ENCODE measurements at places on chromosomes 16 and 17.

DNA sequence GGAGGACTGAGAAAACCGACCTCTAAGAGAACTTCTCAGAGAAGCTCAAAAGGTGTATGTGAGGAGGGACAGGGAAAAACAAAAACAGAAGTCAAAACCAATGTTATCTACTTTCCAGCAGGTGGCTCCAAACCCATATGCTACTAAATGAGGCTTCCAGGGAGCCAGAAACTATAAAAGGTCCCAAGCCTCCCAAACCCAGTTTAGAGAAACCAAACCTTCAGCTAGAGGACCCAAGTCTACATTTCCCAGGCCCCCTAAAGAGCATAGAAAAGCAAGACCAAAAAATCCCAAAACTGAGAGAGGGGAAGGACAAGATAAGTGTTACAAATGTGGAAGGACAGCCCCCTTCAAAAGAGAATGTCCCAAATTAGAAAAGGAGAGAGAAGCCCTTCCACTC, 3.7 kb downstream of the HPR start:
- DNase-seq = no peak
- H3K27ac ChIP-seq = no peak overlapping the region
- H3K27me3 ChIP-seq = no peaks in the 10 kb centered on the region

GRCh38 chr16:58536278-58536677, 21.0 kb downstream of the SETD6 start:
- no peak overlapping the region for H3K27ac ChIP-seq
- H3K36me3 ChIP-seq = peaks cover 96% of the 10 kb centered on the region
- no peaks in the 10 kb centered on the region for H3K27me3 ChIP-seq
- DNase-seq = no peak
- no peaks in the 10 kb centered on the region for H3K4me1 ChIP-seq
- no peak overlapping the region for H3K4me3 ChIP-seq

- H3K27ac ChIP-seq = no peak overlapping the region
- H3K27me3 ChIP-seq = peaks cover 1% of the 10 kb centered on the region
- no peak overlapping the region for H3K4me3 ChIP-seq
- peak; percentile 78 for DNase-seq
These were observed 349.6 kb downstream of the KIF2B start for GRCh38 chr17:54172096-54172984.

DNA sequence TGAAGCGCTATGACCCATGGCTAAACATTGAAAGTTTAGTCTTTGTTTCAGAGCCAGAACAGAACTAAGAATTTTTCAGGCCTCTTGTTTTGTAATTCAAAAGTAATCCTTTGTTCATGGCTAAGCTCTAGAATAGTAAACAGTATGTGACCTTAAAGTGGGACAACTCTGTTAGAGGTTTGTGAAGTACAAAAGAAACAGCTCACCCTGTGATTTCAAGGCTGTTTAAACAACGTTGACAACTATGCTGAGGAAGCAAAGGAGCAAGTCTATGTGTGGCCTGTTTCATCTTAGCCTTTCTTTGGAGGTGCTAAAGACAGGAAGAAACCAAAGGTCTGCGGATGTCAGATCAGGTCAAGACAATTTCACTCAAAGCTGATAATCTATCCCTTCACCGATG, 40.4 kb downstream of the MYOCD start:
- no peaks in the 10 kb centered on the region for H3K4me1 ChIP-seq
- no peak overlapping the region for H3K27ac ChIP-seq
- peaks cover 25% of the 10 kb centered on the region for H3K36me3 ChIP-seq

GRCh38 chr16:2856061-2856670, 1.8 kb downstream of the PRSS22 start:
- no peak overlapping the region for H3K27ac ChIP-seq
- no peak overlapping the region for H3K4me3 ChIP-seq
- peaks cover 26% of the 10 kb centered on the region for H3K27me3 ChIP-seq
- no peaks in the 10 kb centered on the region for H3K4me1 ChIP-seq

DNA sequence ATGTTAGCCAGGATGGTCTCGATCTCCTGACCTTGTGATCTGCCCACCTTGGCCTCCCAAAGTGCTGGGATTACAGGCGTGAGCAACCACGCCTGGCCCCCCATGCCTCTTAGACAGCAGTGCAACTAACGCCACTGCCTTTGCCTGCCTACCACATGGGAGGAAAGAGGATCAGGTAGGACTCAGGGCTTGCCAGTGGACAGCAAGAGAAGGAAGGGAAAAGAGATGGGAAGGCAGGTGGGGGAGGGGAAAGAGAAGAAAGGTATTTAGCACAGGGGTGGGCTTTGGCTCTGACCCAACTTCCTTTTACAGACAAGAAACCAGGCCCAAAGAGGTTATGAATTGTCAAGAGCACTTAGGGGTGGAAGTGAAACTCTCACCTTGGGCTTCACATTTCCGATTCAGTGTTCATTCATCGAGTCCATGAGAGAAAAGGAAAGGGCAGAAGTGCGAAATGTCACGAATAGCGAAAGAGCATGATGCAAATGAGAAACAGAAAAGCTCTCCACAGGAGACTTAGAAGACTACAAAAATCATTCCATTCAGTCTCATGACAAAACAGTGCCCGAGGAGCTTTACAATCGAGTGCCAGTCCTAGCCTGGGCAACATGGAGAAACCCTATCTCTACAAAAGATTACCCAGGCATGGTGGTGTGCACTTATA, 36.4 kb downstream of the CDK5R1 start:
- H3K27me3 ChIP-seq = no peaks in the 10 kb centered on the region
- DNase-seq = peak; percentile 66
- no peaks in the 10 kb centered on the region for H3K36me3 ChIP-seq
- H3K4me3 ChIP-seq = no peak overlapping the region
- no peak overlapping the region for H3K27ac ChIP-seq

DNA sequence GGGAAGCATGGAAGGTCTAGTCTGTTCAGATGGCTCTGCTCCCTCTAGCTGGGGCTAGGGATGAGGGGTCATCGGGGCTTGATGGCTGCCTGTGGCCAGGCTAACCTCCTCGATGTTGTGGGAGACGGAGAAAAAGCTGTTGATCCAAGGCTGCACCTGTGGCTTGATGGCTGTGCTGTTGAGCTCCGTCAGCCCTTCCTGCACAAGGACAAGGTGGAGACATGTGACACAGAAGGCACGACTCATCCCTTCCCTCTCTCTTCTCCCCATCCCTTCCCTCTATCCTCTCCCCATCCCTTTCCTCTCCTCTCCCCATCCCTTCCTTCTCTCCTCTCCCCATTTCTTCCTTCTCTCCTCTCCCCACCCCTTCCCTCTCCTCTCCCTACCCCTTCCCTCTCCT, 28.2 kb downstream of the FCSK start:
- peaks cover 40% of the 10 kb centered on the region for H3K36me3 ChIP-seq
- no peak overlapping the region for H3K4me3 ChIP-seq
- no peaks in the 10 kb centered on the region for H3K4me1 ChIP-seq
- no peak overlapping the region for H3K27ac ChIP-seq
- DNase-seq = no peak
- H3K27me3 ChIP-seq = no peaks in the 10 kb centered on the region

GRCh38 chr17:39709998-39710964, 10.4 kb downstream of the ERBB2 start:
- peaks cover 5% of the 10 kb centered on the region for H3K4me1 ChIP-seq
- peaks cover 62% of the 10 kb centered on the region for H3K36me3 ChIP-seq
- no peak overlapping the region for H3K27ac ChIP-seq
- no peak for DNase-seq
- H3K27me3 ChIP-seq = no peaks in the 10 kb centered on the region
- H3K4me3 ChIP-seq = no peak overlapping the region

- no peak overlapping the region for H3K4me3 ChIP-seq
- H3K27me3 ChIP-seq = no peaks in the 10 kb centered on the region
- H3K36me3 ChIP-seq = no peaks in the 10 kb centered on the region
These were observed 91.6 kb downstream of the TNFRSF13B start for GRCh38 chr17:16880121-16880842.

- H3K27ac ChIP-seq = no peak overlapping the region
- peaks cover 9% of the 10 kb centered on the region for H3K36me3 ChIP-seq
- peak; percentile 89 for DNase-seq
- H3K4me1 ChIP-seq = no peaks in the 10 kb centered on the region
- peak overlapping the region; percentile 77 for H3K4me3 ChIP-seq
These were observed 596 bp downstream of the UNKL start for GRCh38 chr16:1413684-1414531.

DNA sequence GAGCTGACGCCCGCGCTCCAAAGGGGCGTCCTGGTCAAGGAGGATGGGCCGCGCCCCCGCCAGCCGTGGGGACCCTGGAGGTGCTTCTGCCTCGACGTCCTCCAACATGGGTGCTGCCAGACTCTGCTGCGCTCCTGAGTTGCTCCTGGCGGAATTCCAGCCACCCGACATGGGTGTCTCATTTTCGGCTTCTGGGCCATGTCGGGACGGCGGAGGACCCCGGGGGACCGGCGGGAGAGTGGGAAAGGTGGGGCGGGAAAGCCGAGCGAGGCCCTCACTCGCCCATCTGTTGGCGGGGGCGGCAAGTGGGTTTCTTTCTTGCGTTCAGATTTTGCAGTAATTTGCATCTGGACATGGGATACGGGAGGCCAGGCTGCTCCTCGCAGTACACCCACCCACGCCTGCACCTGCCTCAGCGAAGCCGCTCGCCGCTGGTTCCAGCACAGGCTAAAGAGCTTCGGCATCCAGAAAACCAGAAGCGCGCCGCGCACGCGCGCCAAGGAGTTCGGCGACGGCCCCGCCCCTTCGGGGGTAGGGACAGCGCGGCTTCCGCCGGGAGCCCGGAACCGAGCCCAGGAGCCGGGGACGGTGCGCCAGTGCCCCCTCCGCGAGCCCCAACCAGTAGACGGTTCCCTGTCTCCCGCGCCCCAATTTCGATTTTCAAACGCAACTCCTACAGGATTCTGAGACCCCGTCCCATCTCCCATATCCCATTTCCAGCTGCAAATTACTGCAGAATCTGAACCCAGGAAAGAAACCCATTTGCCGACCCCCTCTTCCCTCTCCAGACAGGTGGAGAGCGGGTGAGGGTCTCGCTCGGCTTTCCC, at the start of gene ARMC7:
ARMC7 (plus strand) TSS at position 563 of the 827 bp plus-strand sequence. CDS start 320 bp downstream, outside the sequence.
- H3K4me3 ChIP-seq = peak within 1 kb of the TSS; percentile 91
- peaks cover 19% of the 10 kb centered on the region for H3K4me1 ChIP-seq
- peak; percentile 99 for DNase-seq
- H3K36me3 ChIP-seq = peaks cover 15% of the 10 kb centered on the region
- H3K27me3 ChIP-seq = no peaks in the 10 kb centered on the region

GRCh38 chr17:32875923-32876416, 954 bp downstream of the MYO1D start:
- no peaks in the 10 kb centered on the region for H3K4me1 ChIP-seq
- H3K27ac ChIP-seq = no peak overlapping the region
- no peak for DNase-seq
- H3K36me3 ChIP-seq = no peaks in the 10 kb centered on the region
- no peaks in the 10 kb centered on the region for H3K27me3 ChIP-seq

GRCh38 chr16:20854963-20855362, 45.2 kb downstream of the DCUN1D3 start:
- H3K36me3 ChIP-seq = peaks cover 31% of the 10 kb centered on the region
- H3K27me3 ChIP-seq = no peaks in the 10 kb centered on the region
- peaks cover 12% of the 10 kb centered on the region for H3K4me1 ChIP-seq
- no peak overlapping the region for H3K4me3 ChIP-seq
- no peak overlapping the region for H3K27ac ChIP-seq
- DNase-seq = no peak

DNA sequence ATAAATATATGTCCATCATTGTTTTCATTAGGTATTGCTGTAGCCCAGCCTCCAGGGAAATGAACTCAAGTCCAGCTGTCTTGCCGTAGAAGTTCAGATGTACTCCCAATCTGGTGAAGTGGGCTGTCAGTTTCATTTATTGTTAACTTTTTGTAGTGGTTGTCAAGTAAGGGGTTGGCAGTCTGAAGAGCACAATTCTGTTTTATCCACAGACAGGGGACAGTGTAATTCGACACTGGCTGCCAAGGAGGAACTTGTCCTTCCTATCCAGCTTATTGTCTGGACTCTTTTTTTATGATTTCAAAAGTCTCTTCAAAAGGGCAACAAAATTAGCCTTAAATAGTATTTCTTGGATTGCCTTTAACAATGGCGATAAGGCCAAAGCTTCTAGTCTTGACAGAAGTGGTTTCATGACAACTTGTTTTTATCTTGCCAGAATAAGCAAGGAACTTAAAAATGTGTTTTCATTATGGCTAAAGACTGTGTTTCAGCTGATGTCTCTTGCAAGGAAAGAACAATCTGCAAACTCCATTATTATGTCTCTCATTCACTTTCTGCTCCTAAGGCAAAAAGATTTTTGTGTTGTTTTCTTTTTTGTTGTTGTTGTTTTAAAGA, 73.9 kb upstream of the TANC2 start:
- peak overlapping the region; percentile 70 for H3K27ac ChIP-seq
- no peak overlapping the region for H3K4me3 ChIP-seq
- no peak for DNase-seq
- H3K4me1 ChIP-seq = no peaks in the 10 kb centered on the region
- no peaks in the 10 kb centered on the region for H3K36me3 ChIP-seq

DNA sequence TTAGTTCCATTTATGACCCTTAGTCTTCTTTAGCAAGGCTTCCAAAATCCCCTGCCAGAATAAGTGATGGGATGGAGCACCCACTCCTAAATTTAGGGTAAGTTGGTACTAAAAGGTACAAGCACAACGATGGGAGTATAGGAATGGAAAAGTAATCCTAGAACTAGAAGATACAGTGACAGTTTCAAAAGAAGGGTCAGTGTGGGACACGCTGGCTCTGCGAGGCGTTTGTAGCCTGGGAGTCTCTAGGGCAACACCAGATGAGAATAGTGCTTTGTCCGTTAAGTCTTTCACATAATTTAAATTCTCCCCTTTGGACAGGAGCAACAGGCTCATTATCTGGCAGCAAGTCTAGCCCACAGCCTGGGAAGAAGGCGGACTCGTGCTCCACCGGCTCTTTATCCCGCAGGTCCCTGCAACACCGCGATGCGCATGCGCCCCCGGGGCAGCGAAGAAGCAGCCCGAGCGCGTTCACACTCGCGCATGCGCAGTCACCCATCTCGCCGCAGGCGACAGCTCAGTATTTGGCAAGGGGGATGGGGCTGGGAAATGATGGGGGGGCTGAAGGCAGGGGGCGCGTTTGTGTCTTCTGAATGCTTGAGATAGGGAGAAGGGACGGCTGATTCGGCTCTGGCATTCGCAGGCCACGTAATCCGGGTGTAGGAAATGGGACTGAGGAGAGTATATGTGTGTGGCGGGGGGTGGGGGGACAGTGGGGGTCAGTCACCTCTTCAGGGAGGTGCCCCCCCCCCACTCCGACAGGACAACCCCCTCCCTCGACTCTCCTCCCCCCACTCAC, 564 bp downstream of the SPOP start:
- H3K4me3 ChIP-seq = peak overlapping the region; percentile 88
- peak; percentile 99 for DNase-seq
- no peaks in the 10 kb centered on the region for H3K27me3 ChIP-seq
- H3K4me1 ChIP-seq = peaks cover 4% of the 10 kb centered on the region

- no peaks in the 10 kb centered on the region for H3K4me1 ChIP-seq
- no peak overlapping the region for H3K4me3 ChIP-seq
- H3K27me3 ChIP-seq = no peaks in the 10 kb centered on the region
- no peaks in the 10 kb centered on the region for H3K36me3 ChIP-seq
- H3K27ac ChIP-seq = no peak overlapping the region
These were observed 251.2 kb upstream of the ELAC2 start for GRCh38 chr17:13268791-13269595.

Measured in endodermal cell (in vitro differentiated cells).